Kidney tubule cell (primary cell): ENCODE measurements at places on chromosomes 7 and 10.
A peak's percentile ranks its signal among the peaks of the same experiment; 100 is the strongest.

DNA sequence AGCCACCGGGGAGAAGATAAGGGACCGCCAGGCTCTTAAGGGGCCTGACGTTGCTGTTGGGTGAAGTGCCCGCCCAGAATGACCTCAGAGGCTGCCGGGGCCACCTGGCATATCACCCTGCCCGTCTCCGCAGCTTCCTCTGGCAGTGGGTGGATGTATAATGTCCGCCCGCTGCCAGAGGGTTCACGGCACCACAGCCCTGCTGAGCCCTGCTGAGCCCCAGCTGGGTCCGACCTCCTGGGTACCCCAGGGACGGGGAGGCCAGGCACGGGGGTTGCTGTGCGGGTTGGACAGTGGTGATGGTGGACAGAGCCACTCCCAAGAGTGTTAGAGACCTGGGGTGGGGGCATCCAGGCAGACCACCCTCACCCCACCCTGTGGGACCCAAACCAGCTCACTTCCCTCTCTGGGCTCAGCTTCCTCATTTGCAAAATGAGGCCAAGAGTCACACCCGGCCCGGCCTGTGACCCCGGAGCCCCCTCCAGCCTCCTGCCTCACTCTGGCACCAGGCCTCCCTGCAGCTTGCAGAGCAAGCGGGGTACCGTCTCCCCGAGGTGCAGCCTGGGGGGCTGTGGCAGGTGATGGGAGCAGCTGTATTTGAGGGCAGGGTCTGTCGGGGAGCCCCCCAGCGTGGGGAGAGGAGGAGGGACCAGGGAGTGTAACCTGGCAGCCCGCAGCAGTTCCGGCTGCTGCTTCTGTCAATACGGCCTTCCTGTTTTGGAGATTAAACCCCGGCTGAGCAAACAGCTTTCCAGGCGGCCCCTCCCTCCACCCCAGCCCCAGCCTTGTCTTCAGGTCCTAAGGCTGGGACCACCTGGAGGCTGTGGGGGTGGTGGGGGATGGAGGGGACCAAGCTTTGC, 8.4 kb upstream of the LFNG start:
- no peak for DNase-seq

- peak; percentile 75 for DNase-seq
Measured at GRCh38 chr10:71812016-71812912, 38.8 kb downstream of the PSAP start.

- no peak for DNase-seq
Measured at GRCh38 chr7:157507987-157508386, 171.2 kb downstream of the DNAJB6 start.

- DNase-seq = no peak
Measured at GRCh38 chr7:1948301-1948796, 278.3 kb downstream of the ELFN1 start.

- no peak for DNase-seq
Measured at GRCh38 chr7:45578022-45578421, 3.9 kb downstream of the ADCY1 start.

- no peak for DNase-seq
Measured at GRCh38 chr7:86947929-86948328, 111.5 kb downstream of the ELAPOR2 start.

DNA sequence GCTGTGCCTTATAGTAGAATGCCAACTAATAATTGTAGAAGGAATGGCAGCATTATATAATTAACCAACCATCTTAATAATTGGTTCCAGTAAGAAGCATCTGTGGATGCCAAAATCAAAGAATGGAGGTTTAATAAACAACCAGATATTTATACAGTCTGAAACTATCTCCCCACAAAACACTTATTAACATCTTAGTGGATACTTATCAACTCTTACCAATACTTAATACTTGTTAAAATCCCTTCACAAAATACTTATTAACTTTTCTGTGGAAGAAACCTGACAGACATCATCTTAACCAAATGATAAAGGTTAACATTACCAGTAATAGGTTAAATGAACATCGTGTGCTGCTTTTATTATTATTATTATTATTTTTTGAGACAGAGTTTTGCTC, 29.1 kb upstream of the FAM107B start:
- peak; percentile 44 for DNase-seq

- no peak for DNase-seq
Measured at GRCh38 chr7:69690329-69690728, 92.1 kb downstream of the AUTS2 start.

GRCh38 chr10:119100434-119101238, 3.3 kb upstream of the DENND10 start:
- peak; percentile 58 for DNase-seq

DNA sequence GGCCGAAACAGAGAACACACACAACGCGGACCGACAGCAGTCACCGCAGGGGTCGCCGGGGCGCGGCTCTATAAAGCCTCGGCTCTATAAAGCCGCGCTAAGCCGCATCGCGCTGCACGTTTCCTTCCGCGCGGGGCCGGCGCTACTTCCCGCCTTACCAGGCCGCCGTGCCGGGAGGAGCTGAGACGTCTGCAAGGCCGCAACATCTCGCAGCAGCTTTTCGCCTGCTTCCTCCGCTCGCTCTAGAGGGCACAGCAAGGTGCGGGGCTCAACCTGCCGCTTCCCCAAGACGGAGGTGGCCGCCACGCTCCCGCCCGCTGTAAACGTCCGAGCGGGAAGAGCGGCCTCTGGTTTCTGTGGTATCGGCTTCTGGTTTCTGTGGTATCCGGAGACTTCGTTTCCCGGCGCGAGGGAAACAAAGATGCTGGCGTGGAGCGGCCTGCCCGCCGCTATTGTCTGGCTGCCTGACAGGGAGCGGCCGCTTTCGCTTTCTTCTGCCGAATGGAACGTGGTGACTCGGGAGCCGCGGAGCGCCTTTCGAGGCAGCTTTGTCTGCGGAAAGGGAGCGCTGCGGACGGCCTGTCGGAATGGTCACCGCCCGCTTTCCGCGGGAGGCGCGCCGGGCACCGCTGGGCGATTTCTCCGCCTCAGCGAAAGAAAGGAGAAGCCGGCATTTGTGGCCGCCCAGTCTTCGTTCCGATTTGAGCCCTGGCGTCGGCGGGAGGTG, 91.8 kb downstream of the SPAG6 start:
- DNase-seq = peak; percentile 80

DNA sequence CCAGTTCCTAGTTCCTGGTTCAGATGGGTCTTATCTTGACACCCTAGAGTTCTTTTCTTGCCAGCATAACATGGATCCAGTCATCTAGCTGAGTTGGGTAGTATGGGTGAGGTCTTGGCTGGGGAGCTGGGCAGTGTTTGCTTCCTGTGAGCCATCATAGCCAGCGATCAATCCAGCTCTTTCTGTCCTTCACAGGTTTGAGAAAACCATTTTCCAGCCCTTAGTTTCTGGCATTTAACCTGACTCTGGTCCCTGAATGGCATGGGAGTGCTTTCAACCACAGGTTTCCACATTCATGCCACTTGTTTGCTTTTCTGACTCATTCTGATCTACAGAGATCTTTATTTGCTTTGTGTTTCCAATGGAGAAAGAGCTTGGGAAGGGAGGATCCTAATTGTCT, 8.6 kb downstream of the SLC13A1 start:
- DNase-seq = peak; percentile 85

GRCh38 chr7:146661435-146661834, 544.8 kb downstream of the CNTNAP2 start:
- no peak for DNase-seq

- DNase-seq = no peak
Measured at GRCh38 chr10:123786896-123787295, 104.7 kb downstream of the CPXM2 start.
